CD4-positive, alpha-beta T cell treated with Interleukin-6 for 4 hours (primary cell): ENCODE measurements at places on chromosomes 6 and 20.

DNA sequence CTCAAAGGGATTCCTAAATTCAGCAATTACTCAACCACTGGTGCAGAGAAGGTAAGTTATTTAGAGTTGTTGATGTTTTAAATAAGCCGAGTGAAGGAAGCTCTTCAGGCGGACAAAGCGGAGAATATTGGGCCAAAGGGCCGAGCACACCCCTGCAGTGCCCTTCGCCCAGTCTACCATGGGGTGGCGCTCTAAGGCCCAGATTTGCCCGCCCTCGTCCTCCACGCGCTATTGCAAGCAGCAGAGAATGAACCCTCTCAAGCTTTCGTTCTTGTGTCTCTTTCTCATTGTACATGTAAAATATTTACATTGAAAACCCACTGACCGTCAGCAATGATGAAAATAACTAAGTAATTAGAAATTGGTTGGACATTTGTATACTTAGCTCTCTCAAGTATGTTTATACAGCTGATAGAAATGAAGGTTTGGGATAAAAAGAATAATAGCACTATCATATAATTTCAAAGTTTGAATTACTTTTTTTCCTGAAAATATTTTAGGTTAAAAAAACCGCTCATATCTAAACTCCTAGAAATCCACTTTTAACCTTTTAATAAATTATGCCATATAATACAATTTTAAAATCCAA is 195.0 kb upstream of the CEP162 start:
- DNase-seq: no peak

- DNase-seq: no peak
These were observed 121.4 kb downstream of the TIAM2 start for GRCh38 chr6:155116571-155116910.

- DNase-seq: no peak
These were observed 63.9 kb downstream of the FARS2 start for GRCh38 chr6:5325173-5325572.

DNA sequence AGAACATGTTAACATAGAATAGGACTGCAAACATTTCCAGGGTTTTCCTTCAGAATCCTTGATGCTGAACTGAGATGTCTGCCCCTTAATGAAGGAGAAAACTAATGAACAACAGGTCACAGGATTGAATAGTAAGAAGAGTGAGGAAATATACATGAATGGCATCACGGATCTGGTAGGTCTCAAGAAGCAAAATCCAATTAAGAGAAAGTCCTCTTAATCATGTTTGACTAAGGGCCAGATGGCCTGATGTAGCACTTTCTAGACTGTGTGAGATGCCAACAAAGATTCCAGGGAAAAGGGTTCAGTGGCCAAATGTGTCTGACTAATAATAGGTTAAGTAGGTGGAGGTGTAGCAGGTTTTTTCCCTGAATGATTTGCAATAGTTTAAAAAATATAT is 13.7 kb upstream of the SHPRH start:
- no peak for DNase-seq

GRCh38 chr6:154095571-154095970 is 56.5 kb downstream of the OPRM1 start:
- no peak for DNase-seq

GRCh38 chr6:100171533-100172321 is 177.7 kb upstream of the MCHR2 start:
- no peak for DNase-seq

DNA sequence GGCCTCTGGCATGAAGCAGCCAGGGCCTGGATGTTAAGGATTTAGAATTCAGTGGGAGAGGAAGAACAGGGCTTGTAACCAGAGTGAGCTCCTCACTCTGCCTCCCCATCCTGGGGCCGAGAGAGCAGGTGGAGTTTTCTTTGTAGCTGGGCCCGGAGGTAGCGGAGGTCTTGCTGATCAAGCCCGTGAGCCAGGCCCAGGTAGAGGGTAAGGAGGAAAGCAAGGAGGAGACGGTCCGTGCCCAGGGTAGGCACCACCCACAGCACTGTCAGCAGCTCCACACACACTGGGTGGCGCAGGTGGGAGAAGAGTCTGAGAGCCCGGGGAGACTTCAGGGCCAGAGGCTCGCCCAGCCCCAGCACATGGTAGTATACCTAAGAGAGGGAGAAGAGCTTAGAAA is 2.1 kb upstream of the PPP1R18 start:
- peak; percentile 30 for DNase-seq

- no peak for DNase-seq
These were observed 236.0 kb upstream of the TENT5A start for GRCh38 chr6:81988446-81988845.

DNA sequence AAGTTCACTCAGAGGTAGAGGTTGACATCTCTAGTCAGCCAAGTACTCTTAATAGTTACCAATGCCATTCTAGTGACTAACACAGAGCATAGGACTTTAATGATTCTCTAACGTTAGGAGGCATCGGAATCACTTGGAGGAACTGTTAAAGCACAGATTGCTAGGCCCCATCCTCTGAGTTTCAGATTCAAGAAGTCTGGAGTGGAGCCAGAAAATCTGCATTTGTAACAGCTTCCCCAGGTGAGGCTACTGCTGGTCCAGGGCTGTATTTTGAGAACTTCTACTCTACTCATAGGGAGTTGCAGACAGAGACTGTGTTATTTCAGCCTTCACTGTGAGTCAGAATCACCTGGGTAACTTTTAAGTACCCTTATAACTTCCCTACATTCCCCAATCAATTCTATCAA is 5.7 kb downstream of the LMBRD1 start:
- DNase-seq: no peak

DNA sequence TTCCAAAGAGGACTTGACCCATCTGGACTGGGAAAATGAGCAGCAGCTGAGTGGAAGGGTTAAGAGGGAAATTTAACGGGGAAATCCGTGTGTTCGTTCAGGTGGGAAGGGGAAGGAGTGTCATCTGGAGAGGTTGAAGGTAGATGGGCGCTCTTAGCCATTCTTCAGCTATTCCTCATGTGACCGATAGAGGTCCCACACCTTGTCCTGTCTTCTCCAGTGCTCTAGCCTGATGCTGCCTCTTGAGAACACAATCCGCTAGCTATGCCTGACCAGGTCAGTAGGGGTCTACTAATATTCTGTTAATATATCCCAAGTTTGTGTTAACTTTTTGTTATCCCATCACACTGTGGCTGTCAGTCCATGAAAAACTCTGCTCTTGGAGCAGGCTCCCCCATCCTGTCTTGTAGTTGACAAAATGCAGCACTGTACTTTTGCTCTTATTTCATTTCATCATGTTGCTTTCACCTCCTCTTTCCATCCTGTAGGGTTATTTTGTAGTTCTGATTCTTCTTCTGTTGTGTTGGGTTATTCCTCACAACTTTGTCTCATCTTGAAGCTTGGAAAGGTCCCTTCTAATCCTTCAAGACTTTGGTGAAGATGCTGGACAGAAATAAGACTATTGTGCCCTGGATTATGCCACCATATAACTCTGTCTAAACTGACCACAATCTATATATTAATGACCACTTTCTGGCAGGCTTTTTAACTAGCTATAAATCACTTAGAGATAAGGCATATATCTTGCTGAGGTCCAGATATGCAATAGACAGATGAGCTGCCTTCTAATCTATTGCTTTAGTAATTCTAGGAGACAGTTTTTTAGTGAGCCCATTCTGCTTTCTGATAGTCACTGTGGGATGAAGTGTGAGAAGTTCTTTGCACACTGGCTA is 123.4 kb upstream of the SUPT3H start:
- DNase-seq: no peak

DNA sequence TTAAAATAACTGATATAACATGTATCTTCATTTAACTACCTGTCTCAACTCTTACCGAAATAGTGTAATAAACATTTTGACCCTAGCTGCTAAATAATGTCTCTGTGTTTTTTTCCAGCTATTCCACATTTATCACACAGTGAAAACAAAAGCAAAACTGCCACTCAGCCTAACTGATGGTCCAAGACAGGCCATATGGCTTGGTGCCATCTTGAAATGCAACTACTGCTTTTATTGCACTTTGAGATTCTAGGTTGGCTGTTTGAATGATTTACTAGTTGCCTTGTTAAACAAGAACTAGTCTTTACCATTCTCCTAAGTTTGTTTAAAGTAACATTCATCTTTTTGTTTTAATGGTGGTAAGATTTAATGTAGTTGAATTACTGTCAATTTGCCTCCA is 739.8 kb downstream of the TFAP2A start:
- no peak for DNase-seq

GRCh38 chr6:26392932-26393636 is 9.0 kb upstream of the BTN3A1 start:
- DNase-seq: no peak

DNA sequence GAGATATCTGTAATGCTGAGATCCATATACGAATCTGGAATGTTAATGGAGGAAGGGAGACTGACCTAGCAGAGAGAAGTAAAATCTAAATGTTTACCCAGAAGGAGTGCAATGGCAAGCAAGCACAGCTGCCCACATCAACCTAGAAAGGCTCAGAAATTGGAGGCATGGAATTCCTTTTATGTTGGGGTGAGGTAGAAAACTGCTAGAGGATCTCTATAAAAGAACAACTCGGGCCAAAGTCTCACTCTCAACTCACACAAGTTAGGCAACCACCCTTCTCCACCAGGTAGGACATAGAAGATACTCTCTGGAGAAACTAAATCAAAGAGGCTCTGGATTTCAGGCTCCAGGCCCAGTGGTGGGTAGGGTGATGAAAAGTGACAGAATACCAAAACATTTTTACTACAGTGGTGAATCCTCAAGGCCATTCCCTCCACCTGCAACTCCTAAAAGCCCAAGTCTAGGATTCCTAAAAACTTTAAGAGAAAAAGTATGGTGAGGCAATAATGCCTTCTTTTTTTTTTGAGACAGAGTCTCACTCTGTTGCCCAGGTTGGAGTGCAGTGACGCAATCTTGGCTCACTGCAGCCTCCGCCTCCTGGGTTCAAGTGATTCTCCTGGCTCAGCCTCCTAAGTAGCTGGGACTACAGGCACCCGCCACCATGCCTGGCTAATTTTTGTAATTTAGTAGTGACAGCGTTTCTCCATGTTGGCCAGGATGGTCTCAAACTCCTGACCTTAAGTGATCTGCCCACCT is 9.5 kb upstream of the ADGRG6 start:
- DNase-seq: no peak

DNA sequence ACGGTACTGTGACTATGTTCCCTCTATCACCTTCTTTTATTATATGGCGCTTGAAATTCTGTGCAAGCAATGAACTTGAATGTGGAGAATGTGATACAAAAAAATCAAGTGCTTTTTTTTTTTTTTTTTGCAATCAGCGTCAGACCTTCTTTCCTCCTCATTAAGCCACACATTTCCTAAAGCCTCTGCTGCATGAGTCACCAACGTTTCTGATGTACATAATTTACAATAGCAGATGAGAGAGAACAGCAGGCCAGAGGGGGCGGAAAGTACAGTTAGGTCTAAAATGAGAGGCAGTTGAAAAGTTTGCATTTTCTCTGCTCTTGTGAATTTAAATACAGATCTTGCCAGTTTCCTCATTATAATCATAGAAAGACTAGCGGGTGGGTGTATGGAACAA is 114.6 kb upstream of the RIPOR2 start:
- peak; percentile 73 for DNase-seq

DNA sequence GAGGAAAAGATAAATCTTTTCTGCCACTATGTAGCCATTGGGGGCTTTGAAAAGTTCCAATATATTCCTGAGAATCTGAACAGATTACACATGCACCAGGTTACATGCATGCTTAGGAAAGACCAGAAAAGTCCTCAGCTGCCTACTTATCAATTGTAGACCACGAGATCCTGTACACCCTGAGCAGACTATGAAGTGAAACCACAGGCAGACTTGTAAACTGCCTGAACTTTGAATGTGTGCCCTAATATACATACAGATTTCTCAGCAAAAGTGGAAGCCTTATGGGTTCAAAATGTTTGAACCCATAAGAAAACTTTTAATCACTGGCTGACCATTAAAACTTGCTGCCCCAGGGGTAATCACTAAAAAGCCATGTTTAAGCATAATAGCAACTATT is 273.5 kb upstream of the RUNX2 start:
- DNase-seq: no peak

DNA sequence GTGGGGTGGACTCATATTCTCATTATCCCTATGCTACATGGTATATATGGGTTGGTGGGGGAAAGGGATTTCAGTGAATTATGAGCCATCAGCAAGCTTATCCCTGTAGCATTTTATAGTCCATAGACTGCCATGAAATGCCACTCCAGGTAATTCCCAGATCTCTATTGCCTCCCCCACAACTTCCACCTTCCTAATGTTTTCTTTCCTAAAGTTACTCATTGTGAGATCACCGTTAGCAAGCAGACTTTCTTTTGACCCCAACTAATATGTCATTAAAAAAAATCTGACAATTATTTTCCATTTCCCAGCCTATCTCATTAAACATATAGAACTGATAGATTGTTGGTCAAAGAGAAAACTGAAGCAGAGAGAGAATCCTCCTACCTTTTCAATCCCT is 40.7 kb upstream of the TBX18 start:
- DNase-seq: no peak

- DNase-seq: no peak
These were observed 210.0 kb downstream of the DLL1 start for GRCh38 chr6:170080828-170081371.

DNA sequence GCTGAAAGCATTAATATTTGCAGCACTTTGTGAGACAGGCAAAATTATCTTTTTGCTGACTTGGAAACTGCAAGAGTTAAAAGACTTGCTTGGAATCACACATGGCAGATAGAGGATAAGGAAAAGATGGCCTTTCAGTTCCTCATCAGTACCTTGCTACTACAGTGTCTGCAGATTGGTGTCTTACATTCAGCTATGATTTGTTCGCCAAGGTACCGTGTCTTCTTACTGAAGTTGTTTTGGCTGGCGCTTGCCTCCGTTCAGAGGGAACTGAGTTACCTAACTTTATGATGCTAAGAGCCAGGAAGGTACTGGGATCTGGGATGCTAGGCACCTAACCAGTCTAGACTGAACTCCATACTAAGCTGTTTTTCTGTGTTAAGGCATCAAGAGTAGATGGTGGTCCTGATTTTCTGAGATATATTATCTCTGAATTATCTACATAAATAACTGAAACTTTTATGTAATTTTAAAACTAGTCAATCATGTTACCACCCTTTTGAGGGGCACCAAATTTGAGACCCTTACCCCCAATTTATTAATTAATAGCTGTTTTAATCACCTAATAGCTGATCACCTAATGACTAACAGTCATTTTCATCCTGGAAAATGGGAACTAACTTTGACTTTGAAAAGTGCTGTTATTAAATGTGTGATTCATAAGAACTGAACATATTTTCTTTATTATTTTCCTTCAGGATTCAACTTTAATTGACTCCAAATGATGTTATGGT is 2.5 kb downstream of the WTAP start:
- DNase-seq: no peak

GRCh38 chr6:109739686-109740085 is 48.6 kb downstream of the FIG4 start:
- no peak for DNase-seq

- no peak for DNase-seq
These were observed 13.4 kb downstream of the NAPB start for GRCh38 chr20:23407781-23408464.

GRCh38 chr6:9540534-9541126 is 874.2 kb downstream of the TFAP2A start:
- DNase-seq: no peak

- peak; percentile 74 for DNase-seq
These were observed 149.5 kb upstream of the NEDD9 start for GRCh38 chr6:11381801-11382513.
